RWPE2 (cell line): ENCODE measurements at places on chromosomes 5 and 9.

DNA sequence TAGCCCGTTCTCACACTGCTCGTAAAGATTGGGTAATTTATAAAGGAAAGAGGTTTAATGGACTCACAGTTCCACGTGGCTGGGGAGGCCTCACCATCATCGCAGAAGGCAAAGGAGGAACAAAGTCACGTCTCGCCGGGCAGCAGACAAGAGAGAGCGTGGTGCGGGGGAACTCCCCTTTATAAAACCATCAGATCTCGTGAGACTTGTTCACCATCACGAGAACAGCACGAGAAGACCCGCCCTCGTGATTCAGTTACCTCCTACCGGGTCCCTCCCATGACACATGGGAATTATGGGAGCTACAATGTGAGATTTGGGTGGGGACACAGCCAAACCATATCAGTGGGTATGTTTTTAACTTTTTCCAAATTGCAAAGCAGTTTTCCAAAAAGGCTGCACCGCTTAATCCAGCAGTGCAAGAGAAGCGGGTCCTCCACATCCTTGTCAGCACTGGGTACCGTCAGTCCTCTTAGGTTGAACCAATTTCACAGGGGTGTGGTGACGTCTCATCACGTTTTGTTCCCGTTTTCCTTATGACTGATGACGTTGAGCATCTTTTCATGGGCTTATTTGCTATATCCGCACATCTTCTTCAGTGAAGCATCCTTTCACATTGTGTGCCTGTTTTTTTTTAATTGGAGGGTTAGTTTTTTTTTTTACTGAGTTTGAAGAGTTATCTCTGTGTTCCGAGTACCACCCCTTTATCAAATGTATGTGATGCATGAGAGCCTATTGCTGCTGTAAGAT, 8.0 kb upstream of the FCN2 start:
- no peak overlapping the region for H3K27ac ChIP-seq
- DNase-seq = no peak
- H3K36me3 ChIP-seq = no peaks in the 10 kb centered on the region
- no peaks in the 10 kb centered on the region for H3K4me1 ChIP-seq

DNA sequence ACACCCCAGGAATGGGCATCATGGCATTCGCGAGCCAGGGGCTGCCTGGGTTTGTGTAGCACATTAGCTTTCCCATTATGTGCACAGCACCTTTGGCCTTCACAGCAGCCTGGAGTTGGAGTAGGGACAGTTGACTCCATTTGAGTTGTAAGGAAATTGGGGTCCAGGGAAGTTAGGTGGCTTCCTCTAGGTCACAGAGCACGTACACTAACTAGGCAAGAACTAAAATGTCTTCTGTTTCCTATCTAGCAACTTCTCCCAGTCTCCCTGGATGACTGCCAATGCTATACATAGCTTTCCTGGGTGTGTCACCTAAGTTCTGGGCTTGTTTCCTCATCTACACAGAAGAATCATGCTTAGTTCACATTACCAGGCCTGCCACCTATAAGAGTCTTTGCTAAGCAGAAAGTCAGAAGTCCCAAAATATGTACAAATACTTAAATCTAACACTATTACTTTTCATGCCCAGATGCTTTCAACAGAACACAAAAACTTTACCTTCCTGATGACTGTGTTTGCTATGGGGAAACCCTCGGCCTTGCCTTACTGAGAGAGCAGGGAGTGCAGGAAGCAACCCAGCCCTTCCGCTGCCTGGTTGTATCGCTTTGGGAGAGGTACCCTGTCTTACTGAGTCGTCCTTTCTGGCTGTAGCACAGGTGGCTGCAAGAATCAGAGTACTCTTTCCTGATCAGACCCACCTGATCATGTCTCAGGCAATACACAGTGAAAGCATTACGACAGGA, 12.0 kb downstream of the MACROH2A1 start:
- H3K36me3 ChIP-seq = peaks cover 73% of the 10 kb centered on the region
- peak overlapping the region; percentile 96 for H3K27ac ChIP-seq
- H3K4me3 ChIP-seq = no peak overlapping the region
- peaks cover 45% of the 10 kb centered on the region for H3K4me1 ChIP-seq
- no peaks in the 10 kb centered on the region for H3K27me3 ChIP-seq

DNA sequence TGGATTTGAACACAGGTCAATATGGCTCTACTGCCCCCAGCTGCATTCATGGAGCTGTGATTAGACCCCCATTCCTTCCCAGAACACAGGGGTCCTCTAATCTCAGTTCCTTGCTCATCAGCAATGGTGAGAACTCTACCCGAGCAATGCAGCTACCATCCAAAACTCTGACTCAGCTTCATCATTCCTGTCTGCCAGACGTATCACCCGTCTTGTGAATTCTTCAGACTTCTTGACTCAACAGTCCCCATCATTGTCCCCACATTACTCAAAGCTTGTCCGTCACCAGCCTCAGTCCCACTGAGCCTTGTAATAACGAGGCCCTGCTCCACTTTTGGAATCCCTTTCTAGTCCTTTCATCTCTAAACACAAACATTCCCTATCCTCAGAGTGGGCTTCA, 36.3 kb upstream of the STX17 start:
- DNase-seq = no peak
- H3K27ac ChIP-seq = no peak overlapping the region
- no peak overlapping the region for H3K4me3 ChIP-seq

GRCh38 chr9:6973762-6974161, 216.0 kb downstream of the KDM4C start:
- no peak overlapping the region for H3K27ac ChIP-seq
- no peak for DNase-seq
- H3K36me3 ChIP-seq = no peaks in the 10 kb centered on the region
- no peak overlapping the region for H3K4me3 ChIP-seq

- no peaks in the 10 kb centered on the region for H3K36me3 ChIP-seq
- H3K27me3 ChIP-seq = peaks cover 3% of the 10 kb centered on the region
- DNase-seq = no peak
These were observed 436.2 kb downstream of the GABRG2 start for GRCh38 chr5:162503796-162504195.
